GF-D8 (cell line): ENCODE measurements at places on chromosomes 3 and 15.
A peak's percentile ranks its signal among the peaks of the same experiment; 100 is the strongest.

GRCh38 chr3:122383771-122384697, at the start of gene FAM162A:
Gene FAM162A, plus strand, starts transcription at chr3:122384182. Its CDS starts 84 bp downstream, at chr3:122384266.
- DNase-seq, result peak; percentile 82

DNA sequence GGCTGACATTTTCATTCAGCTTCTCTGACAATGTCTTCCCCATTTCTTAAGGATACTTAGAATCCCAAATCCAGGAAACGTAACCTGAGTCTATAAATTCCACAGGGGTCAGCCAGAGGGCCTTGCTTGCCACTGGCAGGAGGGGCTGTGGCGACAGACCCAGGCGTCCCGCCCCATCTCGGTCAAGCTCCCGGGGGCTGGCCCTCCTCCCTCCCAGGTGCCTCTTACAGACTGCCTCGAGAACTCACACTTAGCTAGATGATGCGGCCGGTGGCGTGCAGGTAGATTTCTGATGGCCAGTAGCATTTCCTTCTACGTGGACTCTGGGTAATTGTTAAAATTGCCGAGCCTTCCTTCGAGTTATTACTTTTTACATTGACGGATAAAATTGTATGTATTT, 172.5 kb downstream of the NSMCE3 start:
- no peak for DNase-seq

DNA sequence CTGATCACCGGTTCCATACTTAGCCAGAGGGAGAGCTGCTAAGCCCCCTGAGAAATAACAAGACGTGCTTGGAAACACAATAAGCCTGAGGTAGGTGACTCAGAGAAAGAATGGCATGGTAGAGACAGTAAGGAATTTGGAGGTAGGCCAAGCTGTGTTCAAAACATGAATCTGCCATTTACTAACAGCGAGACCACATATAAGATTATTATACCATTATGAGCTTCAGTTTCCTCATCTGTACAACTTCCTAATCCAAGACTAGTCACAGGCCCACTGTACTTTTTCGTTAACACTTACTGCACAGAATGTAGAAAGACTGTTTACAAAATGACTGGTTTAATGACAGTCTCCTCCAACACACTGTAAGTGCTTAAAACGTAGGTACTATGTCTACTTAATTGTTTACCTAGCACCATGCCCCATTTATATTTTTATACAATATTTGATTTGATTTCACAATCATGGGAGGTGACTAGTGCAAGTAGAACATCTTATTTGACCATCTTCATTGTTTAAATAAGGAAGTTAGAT, 25.7 kb downstream of the ATOSA start:
- DNase-seq, result no peak

GRCh38 chr3:120526011-120526870, 69.9 kb upstream of the NDUFB4 start:
- no peak for DNase-seq

DNA sequence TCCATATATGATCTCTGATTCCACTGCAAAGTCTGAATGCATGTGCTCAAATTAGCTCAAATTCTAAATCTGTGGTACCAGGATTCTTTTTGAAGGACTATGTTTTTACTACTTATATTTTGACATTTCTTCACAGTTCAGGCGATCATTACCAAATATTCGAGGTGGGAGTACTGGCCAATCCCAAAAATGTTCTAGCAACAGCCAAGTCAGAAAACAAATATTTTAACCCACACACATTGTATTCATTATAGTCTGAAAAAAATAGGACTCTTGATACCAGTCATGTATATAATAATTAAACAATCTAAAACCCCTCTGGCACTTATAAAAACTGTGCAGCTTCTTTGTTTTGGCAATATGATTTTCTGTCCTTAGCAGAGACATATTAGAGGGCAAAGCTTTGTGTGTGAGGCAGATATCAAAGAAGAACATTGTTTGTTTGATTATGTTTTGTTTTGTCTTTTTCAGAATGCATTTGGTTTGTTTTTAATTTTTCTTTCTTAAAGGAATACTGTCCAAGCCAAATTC, 37.4 kb downstream of the FGF7 start:
- no peak for DNase-seq

- DNase-seq, result no peak
These were observed 39.3 kb upstream of the INSYN1 start for GRCh38 chr15:73792415-73792814.

- DNase-seq, result no peak
These were observed 9.6 kb downstream of the LINGO1 start for GRCh38 chr15:77622934-77623754.

DNA sequence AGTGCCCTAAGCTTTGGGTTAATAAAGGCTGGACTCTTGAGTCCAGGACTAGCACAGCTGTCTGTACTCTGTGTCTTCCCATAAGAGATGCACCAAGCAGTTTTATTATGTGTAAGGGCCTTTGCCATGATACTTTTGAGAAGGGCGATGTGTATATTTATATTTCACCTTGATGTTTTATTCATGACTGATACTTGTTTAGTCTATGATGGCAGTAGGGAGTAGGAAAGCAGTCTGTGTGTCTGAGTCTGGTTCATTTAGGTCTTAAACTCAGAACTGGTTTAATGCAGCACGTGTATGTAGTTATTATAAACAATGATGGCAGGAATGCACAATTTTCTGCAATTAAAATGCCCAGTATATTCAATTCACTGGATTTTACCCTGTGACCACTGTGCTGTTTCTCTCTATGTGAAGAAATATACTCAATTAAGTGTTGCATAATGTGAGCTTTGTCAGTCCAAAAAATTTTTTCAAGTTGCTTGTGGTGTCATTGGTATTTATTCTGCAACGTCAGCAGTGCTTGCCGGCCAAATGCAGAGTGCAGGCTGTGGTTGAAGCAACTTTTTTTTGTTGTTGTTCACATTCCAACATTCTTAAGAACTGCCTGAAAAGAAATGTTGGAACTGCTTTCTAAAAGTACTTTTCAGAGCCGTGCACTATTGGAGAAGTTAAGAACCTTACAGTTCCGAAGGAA, 423.7 kb upstream of the SEMA6D start:
- DNase-seq, result no peak

DNA sequence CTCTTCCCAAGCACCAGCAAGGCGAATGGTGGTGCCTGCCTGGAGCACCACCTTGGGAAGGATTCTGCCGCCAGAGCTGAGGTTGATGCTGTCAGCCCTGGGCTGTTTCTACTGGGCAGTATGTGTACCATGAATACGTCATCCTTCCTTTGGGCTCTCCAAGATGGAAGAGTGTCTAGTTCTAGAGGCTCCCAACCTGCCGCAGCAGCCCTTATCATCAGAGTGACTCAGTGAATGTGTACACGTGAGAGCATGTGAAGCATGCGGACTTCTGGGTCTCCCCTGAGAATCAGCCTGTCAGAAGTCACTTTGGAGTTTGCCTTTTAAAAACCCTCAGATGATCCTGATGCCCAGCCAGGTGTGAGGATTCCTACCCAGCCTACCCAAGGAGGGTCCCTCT, 20.9 kb downstream of the PLA2G4D start:
- DNase-seq, result no peak

DNA sequence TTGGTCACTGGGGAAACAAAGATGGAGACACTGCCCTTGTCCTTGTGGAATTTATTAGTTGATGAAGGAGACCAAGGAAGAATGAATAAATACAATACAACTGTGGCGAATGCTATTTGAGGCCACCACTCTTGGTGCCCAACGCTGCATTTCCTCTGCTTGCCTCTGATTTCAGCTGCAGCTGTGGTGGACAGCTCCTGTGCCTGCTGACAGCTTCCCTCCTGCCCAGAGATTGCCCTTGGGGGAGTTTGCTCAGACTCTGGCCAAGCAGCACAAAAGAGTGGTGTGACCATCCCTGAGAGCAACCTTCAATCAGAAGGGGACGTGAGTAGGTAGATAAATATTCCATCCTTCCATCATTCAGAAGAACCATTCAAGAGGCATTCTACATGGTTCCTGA, 64.6 kb upstream of the FHIT start:
- DNase-seq, result no peak

DNA sequence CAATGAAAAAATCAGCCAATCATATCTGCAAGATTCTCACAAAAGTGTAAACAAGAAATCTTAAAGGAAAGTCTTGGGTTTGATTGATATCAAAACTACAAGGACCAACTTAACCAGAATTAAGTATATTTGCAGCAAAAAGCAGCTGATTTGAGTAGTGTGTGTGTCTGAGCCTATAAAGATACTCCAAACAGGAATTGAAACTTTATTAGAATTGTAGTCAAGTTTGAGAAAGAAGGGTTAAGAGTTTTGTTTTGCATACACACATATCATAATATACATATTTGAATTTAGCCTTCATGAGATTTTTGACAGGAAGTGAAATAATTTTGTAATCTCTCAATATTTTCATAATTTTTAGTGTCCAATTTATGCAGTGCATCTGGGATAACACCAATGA, 300.1 kb downstream of the NAALADL2 start:
- DNase-seq, result no peak

DNA sequence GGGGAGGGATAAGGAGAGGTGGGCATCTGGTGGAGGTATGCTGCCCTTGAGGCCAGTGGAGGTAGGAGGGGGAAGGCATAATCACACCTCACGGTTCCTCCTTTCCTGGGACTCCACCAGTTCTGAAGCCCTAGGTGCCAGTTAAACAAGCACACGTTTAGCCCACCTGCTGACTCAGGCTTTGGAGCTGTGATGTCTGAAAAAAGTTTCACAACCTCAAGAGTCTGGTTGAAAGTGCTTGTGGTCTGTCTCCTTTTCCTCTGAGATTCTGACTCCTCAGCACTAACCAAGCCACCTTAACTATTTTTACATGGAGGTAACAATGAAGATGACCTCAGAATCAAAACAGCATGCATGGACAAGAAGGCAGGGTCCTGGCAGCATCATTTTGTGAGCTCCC, 23.0 kb downstream of the HPS3 start:
- peak; percentile 51 for DNase-seq

DNA sequence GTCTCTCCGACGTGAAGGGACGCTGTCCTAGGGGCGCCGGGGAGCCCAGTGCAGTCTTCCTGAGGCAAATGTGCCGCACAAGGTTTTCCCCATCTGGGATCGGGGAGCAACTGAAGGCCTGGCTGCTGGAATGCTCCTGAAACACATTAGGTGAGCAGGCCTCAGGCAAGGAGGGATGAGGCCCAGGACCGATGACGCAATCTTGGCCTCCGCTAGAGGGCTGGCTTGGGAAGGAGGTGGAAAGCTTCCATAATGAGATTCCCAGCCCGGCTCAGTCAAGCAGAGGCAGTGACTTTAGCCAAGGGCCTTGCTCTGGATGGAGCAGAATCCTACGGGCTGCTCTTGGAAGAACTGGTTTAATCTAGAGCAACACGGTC, 50.8 kb downstream of the CPN2 start:
- no peak for DNase-seq

GRCh38 chr3:17329927-17330326, 412.5 kb downstream of the TBC1D5 start:
- peak; percentile 44 for DNase-seq

- no peak for DNase-seq
These were observed 9.7 kb downstream of the ITIH4 start for GRCh38 chr3:52820736-52821135.

- no peak for DNase-seq
These were observed 14.3 kb downstream of the DYNC1LI1 start for GRCh38 chr3:32556332-32556731.

- DNase-seq, result no peak
These were observed 5.2 kb downstream of the CAMKV start for GRCh38 chr3:49864505-49864904.

GRCh38 chr3:184289426-184289938, 9.6 kb upstream of the PSMD2 start:
- DNase-seq, result no peak

GRCh38 chr3:7615043-7615442, 754.1 kb downstream of the GRM7 start:
- DNase-seq, result no peak

DNA sequence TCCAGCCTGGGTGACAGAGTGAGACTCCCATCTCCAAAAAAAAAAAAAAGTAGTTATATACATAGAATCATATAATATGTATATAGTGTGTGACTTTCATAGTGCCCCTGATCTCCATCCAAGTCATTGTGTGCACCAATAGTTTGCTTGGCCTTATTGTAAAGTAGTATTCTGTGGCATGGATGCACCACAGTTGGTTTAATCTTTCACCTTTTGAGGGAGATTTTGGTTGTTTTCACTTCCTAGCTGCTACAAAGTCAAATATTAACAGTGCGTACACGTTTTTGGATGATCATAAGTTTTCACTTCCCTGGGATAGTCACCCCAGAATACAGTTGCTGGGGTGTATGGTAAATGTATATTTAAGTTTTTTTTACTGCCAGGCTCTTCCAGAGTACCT, 162.8 kb downstream of the PTPRG start:
- no peak for DNase-seq

DNA sequence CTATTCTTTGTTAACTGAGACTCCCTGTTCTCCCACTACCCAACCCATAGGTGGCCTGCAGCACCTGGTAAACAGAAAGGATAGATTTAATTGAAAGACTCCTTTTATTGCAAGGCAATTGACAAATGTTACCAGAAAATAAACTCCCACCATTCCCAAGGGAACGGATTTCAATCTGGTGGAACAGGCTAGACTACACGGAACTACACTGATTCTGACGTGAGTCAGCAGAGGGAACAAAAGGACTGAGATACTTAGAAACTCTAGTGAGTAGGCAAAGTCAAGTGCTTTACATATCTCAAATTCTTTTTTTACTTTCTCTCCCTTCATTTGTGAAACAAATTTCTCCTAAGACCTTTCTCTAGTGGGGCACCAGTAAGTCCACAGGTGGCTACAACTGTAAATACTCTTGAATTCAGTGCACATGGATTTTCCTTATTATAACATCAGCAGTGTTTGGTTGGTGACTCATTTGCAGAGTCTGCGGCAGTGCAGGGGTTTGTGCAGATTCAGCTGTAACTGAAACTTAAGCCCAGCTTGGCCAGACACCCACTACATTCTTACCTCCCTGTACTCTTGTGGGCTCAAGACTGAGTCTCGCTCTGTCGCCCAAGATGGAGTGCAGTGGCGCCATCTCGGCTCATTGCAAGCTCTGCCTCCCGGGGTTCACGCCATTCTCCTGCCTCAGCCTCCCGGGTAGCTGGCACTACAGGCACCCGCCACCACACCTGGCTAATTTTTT, 34.3 kb upstream of the PLSCR2 start:
- DNase-seq, result no peak

GRCh38 chr15:92021792-92022191, 168.3 kb downstream of the SLCO3A1 start:
- DNase-seq, result no peak

- no peak for DNase-seq
These were observed 405.0 kb downstream of the PDCD6IP start for GRCh38 chr3:34203386-34203785.

DNA sequence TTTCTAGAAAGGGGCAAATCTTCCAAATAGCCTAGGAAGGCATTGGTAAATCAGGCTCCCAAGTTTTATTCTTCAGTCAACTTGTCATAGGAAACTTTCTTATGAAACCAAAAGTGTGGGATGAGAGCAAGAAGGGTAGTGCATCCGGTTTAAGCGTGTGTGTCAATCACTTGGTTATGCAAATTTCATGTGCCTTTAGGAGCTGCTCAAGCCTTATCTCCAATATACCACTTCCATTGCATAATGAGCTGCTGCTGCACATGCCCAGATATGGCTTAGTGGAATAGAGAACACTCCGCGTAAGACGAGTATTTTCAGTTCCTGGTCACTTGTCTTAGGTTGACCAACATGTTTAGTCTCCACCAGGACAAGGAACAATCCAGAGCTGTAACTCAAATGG, 242.1 kb downstream of the CBLB start:
- no peak for DNase-seq
